Natural killer cell treated with Interleukin-12 subunit alpha and Interleukin-12 subunit beta and Interleukin-15 and Interleukin-18, amount 100 ng/mL, for 72 hours (primary cell): ENCODE measurements at places on chromosomes 11 and 22.
A peak's percentile ranks its signal among the peaks of the same experiment; 100 is the strongest.

GRCh38 chr11:68990995-68991780 is 10.4 kb upstream of the MRGPRD start:
- H3K27me3 ChIP-seq, result peaks cover 20% of the 10 kb centered on the region
- H3K36me3 ChIP-seq, result peaks cover 12% of the 10 kb centered on the region
- no peak overlapping the region for H3K4me3 ChIP-seq
- no peak overlapping the region for H3K27ac ChIP-seq

GRCh38 chr11:108726077-108726800 is 61.4 kb downstream of the DDX10 start:
- no peaks in the 10 kb centered on the region for H3K27me3 ChIP-seq
- no peak for DNase-seq
- peak overlapping the region; percentile 68 for H3K4me3 ChIP-seq
- peaks cover 32% of the 10 kb centered on the region for H3K36me3 ChIP-seq
- peaks cover 35% of the 10 kb centered on the region for H3K4me1 ChIP-seq

DNA sequence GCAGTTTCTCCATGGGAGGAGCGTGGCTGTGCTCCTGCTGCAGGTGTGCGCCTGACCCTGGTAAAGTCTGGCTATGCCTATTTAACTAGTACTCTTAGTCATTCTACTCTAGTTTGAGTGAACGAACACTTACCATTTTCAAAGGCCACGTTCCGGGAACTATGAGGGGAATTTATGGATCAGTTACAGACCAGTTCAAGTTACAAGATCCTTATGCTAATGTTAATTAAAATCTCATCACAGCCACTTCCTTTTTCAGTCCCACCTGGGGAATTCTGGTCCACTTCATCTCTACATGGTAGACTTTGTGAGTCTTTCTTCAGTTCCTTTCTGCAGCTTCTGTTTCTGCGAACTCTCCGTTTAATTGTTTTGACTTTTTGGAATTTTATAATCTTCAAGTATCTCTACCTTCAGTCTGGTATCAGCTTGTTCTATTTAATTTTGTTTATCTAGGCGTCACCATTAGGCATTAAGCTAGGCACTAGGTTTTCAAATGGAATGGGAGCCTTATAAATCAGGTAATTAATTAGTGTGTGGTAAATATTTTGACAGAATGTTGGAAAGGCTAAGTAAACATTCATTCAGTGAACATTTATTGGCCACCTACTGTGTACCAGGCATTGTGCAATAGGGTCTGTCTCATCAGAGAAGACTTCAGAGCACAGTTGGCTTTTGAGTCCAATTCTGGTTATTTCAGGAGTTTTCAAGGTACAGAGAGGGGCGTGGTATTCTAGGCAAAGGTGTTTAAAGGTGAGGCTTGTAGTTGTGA is 78.9 kb downstream of the GRK3 start:
- H3K27ac ChIP-seq, result no peak overlapping the region
- peaks cover 10% of the 10 kb centered on the region for H3K27me3 ChIP-seq
- DNase-seq, result no peak
- no peaks in the 10 kb centered on the region for H3K36me3 ChIP-seq
- H3K4me3 ChIP-seq, result no peak overlapping the region
- no peaks in the 10 kb centered on the region for H3K4me1 ChIP-seq

DNA sequence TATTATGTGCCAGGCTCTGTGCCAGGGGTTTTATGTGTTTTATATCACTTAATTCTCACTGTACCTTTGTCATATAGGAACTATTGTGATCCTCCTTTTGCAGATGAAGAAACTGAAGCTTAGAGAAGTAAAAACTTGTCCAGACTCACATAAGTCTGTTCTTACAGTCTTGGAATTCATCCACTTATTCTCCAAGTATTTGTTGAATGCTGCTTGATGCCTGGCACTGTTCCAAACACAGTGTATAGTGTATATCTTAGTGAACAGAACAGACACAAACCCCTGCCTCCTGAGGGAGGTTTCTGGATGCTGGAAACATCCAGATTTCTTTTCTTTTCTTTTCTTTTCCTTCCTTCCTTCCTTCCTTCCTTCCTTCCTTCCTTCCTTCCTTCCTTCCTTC is 29.0 kb upstream of the FGF3 start:
- peaks cover 10% of the 10 kb centered on the region for H3K27me3 ChIP-seq
- DNase-seq, result no peak
- H3K27ac ChIP-seq, result no peak overlapping the region

GRCh38 chr11:47213950-47214565 is 716 bp upstream of the DDB2 start:
- peak; percentile 91 for DNase-seq
- no peaks in the 10 kb centered on the region for H3K27me3 ChIP-seq
- H3K4me3 ChIP-seq, result peak overlapping the region; percentile 99
- peak overlapping the region; percentile 96 for H3K27ac ChIP-seq
- H3K4me1 ChIP-seq, result peaks cover 38% of the 10 kb centered on the region

GRCh38 chr11:19738124-19738523 is 25.5 kb downstream of the NAV2 start:
- H3K27me3 ChIP-seq, result no peaks in the 10 kb centered on the region
- DNase-seq, result no peak
- no peak overlapping the region for H3K4me3 ChIP-seq

DNA sequence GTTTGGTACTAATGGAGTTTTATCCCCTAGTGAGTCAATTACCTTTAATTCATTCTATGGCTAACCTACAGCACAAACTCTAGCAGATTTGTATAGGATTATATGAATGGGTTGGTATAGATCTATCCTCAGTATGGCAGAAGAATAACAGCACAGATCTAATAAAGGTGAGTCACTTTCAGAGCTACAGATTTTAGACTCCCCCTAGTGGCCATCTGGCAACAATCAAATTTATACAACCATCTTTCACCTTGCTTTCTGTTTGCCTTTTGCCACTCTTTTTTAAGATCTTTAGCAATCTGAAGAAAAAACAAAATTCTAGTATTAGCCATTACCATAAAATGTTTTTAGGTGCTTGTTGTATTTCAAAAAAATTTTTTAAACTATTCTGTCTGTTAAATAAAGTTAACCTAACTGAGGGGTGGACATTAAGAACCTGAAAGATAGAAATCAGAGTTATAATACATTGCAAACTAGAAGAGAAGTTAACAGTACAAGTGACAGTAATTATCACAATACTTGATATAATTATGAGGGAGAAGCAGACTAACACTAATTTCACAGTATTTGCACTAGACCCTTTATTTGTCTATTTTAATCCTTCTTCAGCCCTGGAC is 25.8 kb downstream of the DDIAS start:
- H3K4me1 ChIP-seq, result peaks cover 11% of the 10 kb centered on the region
- no peak overlapping the region for H3K4me3 ChIP-seq
- no peak for DNase-seq
- no peaks in the 10 kb centered on the region for H3K27me3 ChIP-seq
- H3K36me3 ChIP-seq, result peaks cover 5% of the 10 kb centered on the region

DNA sequence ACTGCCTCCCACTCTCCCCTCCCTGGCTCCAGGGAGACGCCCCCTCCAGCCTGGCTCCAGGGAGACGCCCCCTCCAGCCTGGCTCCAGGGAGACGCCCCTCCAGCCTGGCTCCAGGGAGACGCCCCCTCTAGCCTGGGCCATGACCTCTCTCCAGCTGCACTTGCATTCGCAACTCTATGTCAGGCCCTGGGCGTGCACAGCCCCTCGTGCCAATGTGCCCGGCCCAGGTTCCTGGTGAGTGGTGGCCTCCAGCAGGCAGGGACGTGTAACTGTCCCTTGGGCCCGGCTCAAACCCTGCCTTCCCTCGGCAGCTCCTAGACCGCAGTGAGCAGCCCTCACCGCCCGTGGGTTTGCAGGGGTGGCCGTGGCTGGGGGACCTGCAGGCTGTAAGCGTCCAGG is 6.9 kb downstream of the MUC6 start:
- H3K36me3 ChIP-seq, result no peaks in the 10 kb centered on the region
- no peaks in the 10 kb centered on the region for H3K27me3 ChIP-seq
- H3K4me1 ChIP-seq, result no peaks in the 10 kb centered on the region
- no peak overlapping the region for H3K27ac ChIP-seq

- H3K36me3 ChIP-seq, result no peaks in the 10 kb centered on the region
- H3K4me3 ChIP-seq, result no peak overlapping the region
- peaks cover 36% of the 10 kb centered on the region for H3K4me1 ChIP-seq
- no peak overlapping the region for H3K27ac ChIP-seq
Observed at GRCh38 chr22:17922925-17923903, 101.1 kb downstream of the MICAL3 start.

DNA sequence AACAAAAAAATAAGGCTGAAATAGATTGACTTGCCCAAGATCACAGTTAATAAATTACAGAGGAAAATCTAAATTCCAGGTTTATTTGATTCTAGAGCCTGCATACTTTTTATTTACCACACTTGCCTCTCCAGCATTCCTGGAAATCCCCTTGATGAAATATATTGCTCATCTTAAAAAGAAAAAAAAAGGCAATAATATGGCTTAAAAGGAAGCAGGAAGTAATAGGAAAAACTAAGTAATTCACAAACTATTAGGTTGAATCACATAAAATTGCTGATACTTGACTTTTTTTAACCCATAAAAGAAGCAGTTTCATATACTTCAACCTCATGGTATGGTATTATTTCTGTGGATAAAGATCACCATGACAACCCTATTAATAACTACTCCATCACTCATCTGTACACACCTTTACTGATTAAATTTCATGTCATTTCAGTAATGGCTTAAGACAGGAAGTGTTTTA is 52.9 kb downstream of the COPB1 start:
- H3K27me3 ChIP-seq, result no peaks in the 10 kb centered on the region
- H3K4me1 ChIP-seq, result peaks cover 17% of the 10 kb centered on the region
- H3K27ac ChIP-seq, result peak overlapping the region; percentile 67
- no peaks in the 10 kb centered on the region for H3K36me3 ChIP-seq
- H3K4me3 ChIP-seq, result no peak overlapping the region
- no peak for DNase-seq

DNA sequence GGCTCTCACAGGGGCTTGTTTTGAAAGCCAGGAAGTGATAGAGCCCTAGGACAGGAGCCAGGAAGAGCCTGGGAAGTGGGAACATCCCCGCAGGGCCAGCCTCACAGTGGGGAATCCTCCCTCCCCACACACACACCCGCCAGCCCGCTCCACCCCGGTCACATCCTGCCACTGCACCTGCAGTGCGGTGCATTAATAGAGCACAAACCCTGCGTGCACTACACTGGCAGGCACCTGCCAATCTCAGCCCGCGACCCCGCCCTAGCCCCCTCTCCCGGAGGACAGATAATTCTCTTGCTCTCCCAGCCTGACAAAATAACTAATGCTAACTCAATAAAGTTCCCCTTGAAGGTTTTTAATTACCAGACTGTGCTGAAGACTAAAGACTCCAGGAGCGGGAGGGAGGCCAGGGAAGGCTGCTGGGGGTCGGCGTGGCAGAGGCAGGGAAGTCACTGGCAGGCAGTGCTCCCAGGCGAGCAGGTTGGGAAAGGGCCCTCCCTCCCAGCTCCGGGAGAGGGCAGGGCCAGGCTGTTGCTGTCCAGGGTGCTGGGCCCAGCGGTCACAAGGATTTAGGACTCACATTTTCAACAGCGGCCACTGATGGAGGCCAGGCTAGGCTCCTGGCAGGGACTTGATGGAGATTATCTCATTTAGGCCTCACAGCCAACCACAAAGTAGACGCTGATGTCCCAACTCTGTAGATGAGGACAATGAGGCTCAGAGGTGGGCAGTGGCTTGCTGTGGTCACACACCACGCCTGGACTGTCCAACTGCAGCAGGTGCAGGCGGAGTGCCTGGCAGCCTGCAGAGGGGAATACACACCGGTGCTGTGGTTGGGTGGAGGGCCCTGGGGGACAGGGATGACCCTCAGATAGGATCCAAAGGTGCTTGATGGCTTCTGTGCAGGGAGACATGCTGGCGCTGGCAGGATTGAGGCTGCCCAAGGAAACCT is 23.9 kb upstream of the TCF20 start:
- DNase-seq, result no peak
- H3K4me3 ChIP-seq, result no peak overlapping the region

DNA sequence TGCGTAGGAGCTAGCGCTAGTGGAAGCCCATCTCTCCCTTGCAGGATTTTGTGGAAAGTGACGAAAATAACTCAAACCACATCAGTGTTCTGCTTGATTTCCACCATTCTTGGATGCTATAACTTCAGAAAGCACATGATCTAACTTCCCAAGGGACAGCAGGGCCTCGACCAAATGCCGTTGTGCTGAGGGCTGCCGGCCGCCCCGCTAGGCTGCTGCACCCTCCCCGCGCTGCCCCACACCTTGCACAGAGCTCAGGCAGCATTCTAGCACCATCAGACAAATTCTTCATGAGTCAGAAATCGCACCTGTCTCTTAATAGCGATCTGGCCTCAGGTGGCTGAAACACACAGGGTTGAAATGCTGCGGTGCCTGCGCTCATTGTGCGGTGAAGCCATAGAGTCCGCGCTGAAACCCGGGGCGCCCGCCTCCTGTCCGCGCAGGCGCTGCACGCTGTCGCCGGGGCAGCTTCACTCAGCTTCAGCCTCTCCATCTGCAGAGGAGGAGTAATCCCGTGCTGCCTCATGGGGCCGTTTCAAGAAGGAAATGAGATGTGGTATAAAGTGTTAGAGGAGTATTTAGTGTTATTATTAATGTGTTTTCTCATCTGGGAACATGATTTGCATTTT is 59.2 kb upstream of the B3GAT1 start:
- H3K27ac ChIP-seq, result no peak overlapping the region
- H3K4me3 ChIP-seq, result no peak overlapping the region
- H3K36me3 ChIP-seq, result no peaks in the 10 kb centered on the region
- DNase-seq, result no peak

DNA sequence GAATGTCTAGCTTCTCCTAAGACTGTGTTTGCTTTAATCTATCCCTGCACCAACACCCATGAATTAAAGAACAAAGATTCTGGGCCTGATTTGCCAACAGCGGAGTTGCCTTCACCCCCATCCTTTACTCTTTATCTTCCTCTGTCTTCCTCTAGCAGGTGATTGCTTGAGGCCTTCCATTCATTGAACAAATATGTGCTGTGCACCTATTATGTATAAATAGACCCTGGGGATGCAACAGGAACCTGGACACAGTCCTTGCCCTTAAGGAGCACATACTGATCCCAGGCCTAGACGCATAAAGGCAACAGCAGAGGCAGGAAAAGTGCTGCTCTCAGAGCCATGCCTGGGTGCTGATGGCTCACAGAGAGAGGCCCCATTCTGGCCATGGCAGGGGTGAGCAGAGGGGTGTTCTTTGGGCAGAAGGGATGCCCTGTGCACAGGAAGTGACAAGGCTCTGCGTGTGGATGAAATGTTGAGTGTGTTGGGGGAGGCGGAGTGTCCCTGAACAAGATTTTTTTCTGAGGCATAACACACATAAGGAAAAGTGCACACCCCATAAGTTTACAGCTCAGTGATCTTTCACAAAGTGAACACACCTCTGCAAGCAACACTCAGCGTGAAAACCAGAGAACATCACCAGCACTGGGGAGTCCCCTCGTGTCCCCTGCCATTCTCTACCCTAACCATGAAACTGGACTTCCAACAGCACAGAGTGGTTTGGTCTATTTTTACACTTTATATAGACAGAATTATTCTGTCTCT is 145.9 kb downstream of the GRIK4 start:
- H3K36me3 ChIP-seq, result no peaks in the 10 kb centered on the region
- peaks cover 32% of the 10 kb centered on the region for H3K4me1 ChIP-seq
- H3K4me3 ChIP-seq, result peak overlapping the region; percentile 44
- H3K27ac ChIP-seq, result peak overlapping the region; percentile 70
- H3K27me3 ChIP-seq, result no peaks in the 10 kb centered on the region

- DNase-seq, result no peak
- H3K4me3 ChIP-seq, result no peak overlapping the region
- H3K27ac ChIP-seq, result no peak overlapping the region
Observed at GRCh38 chr11:131506348-131506747, 135.9 kb downstream of the NTM start.
